ENCODE measurements at places on chromosomes 3 and 15.
A peak's percentile ranks its signal among the peaks of the same experiment; 100 is the strongest.

GRCh38 chr15:45107941-45108630 is 5.9 kb downstream of the DUOX2 start:
- DNase-seq, result no peak

- DNase-seq, result no peak
These were observed 18.3 kb downstream of the OSTN start for GRCh38 chr3:191217301-191217700.

GRCh38 chr3:149489060-149489690 is 14.7 kb downstream of the TM4SF4 start:
- DNase-seq, result peak; percentile 12

GRCh38 chr3:99747915-99748314 is 69.7 kb upstream of the CMSS1 start:
- DNase-seq, result peak; percentile 16

- no peak for DNase-seq
These were observed 4.4 kb downstream of the TMEM43 start for GRCh38 chr3:14129296-14129695.

DNA sequence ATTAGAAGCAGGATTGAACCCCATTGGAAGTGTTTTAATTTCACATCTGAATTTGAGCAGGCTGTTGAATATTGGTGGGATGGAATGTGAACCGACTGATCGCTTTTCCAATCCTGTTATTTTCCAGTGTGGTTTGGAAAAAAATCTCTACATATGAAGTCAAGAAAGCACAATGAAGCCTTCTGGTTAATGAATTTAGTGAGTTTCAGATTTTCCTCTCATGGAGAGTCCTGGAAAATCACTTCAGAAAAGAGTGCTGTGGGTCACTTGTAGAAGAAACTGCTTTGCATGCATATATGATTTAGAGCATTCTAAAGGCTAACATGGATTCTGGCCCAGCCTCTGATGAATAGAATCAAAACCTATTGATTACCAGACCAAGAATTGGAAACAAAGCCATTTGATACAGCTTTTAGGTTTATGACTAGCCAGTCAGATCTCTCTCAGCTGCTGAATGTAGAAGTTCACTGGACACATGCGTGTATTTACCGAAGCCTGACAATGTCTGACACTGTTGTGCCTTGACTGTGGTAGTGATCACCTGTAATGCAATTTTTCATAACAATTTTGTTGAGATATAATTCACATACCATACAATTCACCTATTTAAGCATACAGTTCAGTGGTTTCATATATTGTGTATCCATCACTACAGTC is 121.9 kb downstream of the FNDC3B start:
- DNase-seq, result no peak

DNA sequence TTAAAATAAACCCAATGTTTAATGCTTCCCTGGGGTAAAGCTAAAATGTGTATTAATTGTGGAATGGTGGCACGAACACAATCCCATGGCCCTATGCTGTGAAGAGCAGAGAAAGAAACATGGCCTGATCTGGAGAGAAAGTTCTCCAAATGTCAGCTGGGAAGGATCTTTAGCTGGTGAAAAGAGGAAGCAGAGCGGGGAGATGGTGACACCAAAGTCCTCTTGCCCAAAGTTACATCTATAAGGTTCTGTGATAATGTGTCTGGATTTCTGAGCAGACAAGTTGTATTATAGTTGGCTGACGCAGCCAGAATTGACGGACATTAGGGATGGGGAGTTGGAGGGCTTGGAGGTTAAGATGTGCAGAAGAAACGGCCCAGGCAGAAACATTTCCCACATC is 196.2 kb downstream of the CHST2 start:
- DNase-seq, result no peak

- DNase-seq, result no peak
These were observed 45.9 kb upstream of the TMEM115 start for GRCh38 chr3:50405249-50405648.

- DNase-seq, result no peak
These were observed 156.6 kb upstream of the IL12A start for GRCh38 chr3:159832024-159832423.

- DNase-seq, result no peak
These were observed 9.2 kb upstream of the RFC4 start for GRCh38 chr3:186815435-186815834.

DNA sequence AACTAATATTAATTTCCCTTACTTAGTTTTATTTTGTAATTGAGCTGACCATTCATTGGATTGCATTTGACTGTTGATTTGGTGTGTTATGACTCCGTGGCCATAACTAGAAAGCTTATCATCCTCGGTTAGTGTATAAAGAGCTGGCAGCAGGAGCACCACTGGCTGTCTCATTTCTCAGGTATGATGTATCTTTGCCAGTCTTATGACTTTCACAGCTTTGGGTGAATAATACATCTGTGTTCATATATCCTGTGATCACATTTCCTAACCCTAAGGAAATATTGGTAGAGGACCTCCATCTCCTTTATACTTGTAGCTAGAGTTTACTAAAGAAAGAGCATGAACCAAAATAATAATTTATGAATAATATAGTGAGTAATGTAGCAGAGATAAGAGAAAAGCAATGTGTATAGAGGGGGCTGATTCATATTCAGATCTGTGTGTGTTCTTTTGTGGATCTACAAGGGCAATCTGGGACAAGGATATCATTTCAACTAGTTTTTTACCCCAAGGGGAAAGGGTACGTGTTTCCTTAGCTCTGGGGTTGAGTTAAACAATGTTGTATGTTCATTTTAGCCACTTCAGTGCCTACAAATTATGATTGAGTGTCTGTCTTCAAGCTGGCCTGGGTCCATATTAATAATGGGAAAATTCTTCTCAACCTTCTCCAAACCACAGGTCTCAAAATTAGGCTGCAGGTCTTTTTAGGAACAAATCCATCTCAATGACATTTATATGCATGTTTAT is 901.7 kb downstream of the NTRK3 start:
- DNase-seq, result no peak

Measured in NCI-H1092 treated with DMSO at 0.1 percent for 48 hours (cell line).